HT1080 (cell line): ENCODE measurements at places on chromosomes 2 and 18.

DNA sequence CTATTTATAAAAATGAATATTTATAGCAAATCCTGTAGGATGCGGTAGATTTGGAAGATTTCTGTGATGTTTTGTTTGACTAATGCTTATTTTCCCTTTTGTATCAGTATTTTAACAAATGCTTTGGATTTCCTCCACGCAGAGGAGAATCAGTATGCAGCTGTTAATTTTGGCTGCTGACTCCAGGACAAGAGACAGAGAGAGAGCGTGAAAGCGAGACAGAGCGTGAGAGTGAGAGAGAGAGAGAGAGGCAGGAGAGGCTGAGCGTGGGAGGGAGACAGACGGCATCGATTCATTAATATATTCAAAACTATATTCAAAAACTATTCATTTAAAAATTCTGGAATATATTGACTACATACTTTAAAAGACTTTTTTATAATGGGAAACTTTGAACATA, 62.5 kb downstream of the RRM2 start:
- no peak for DNase-seq

DNA sequence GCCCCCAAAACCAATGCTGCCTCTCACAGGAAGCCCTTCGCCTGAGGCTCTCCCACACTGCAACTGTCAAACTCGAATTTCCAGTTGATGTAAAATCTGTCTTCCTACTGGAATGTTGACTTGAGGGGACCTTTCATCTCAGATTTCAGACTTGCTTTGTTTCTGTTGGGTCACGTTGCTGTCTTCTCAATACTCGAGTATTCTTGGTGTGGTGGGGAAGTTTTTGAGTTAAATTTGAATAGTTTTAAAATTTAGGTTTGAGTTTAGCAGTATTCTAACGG, 50.8 kb downstream of the AGAP1 start:
- no peak for DNase-seq

- DNase-seq: no peak
Measured at GRCh38 chr2:127654838-127655175, 8.9 kb downstream of the GPR17 start.

- peak; percentile 82 for DNase-seq
Measured at GRCh38 chr18:3526421-3527354, 76.7 kb downstream of the TGIF1 start.

DNA sequence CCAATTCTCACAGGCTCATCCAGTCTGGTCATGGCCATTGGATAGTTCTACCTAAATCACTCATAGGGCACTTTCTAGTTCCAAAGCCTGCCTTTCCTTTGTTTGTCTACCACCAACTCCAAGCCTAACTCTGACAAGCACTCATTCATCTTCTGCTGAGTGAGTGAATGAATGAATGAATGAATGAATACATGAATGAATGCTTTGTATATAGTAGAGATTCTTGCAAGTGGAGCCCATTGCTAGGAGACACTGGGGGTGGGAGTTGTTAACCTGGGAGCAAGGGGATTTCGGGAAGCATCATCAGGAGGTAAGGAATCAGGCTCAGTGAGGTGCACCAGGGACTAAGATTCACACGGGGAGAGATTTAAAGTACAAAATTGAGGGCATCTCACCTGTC, 3.3 kb upstream of the MOCOS start:
- no peak for DNase-seq

DNA sequence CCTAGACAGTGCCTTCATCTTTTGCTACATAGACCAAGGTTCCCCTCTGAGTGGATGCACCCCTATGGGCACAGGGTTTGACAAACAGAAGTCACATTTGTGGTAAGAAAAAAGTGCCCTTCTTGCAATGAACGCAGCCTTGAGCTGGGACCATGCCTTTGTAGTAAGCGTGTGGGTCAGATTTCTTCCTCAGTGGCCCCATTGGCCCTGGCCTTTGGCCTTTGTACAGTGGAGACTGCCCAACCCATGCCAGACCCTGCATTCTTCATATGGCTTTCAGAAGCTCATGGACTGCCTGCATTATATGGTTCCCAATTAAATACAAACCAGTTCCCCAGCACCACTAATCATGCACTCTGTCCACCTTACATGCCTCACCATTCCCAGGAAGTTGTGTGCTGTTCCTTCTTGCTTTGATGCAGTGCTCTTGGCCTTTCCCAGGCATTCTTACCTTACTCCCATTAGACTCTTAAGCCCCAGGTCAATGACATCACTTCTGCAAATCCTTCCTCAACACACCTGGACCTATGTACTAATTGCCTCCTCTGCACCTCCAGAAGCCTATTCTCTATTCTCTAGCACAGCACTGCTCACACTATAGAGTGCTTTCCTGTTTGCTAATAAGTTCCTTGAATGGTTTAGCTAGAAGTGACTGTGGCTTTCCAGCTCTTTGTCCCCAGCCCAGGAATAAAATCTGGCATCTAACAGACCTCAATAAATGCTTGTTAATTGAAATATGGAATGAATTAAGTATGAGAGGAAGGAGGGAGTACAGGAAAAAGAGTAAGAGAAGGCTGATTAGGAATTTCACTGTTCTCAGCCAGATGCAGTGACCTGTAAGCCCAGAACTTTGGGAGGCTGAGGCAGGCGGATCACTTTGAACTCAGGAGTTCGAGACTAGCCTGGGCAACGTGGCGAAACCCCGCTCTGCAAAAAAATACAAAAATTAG, 60.2 kb downstream of the TMEM247 start:
- no peak for DNase-seq

GRCh38 chr2:3208591-3208990, 169.0 kb downstream of the EIPR1 start:
- DNase-seq: no peak

GRCh38 chr2:67416136-67416535, 19.0 kb downstream of the ETAA1 start:
- DNase-seq: no peak

GRCh38 chr2:36369716-36370115, 14.1 kb downstream of the CRIM1 start:
- DNase-seq: no peak

- no peak for DNase-seq
Measured at GRCh38 chr2:64525317-64525613, 1.1 kb downstream of the AFTPH start.

DNA sequence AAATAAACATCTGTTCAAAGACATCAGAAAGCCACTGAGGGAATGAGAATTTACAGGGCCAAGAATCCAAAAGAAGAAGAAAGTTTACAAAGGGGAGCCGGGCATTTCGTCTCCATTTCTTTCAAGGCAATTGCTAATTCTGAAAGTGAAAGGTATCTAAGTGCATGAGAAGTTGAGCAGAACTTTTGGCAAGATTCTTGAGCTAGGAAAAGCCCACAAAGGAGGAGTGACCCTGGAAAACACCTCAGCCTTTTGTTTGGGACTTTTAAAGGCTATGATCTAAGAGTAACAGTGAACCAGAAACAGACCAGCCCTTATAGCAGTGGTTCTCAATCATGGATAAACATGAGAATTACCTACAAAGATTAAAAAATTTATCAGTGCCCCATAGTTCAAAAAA, 87.4 kb downstream of the MDH1 start:
- DNase-seq: no peak

DNA sequence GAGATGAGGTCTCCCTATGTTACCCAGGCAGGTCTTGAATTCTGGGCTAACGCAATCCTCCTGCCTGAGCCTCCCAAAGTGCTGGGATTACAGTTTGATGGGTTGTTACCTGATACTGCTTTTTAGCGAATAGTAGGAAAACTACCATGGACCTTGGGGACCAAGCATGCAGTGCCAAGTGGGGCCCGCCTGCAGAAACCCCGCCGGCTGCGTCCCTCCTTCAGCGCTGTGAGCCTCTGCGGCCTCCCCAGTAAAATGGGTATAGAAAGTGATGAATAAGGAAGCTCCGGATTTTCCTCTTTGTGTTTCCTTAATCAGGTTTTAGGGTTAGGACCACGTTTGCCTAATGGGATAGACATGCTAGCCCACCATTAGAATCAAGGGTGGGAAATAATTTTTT, 30.4 kb downstream of the RAMP1 start:
- DNase-seq: no peak

GRCh38 chr2:45220227-45220626, 211.0 kb upstream of the SIX2 start:
- peak; percentile 32 for DNase-seq

DNA sequence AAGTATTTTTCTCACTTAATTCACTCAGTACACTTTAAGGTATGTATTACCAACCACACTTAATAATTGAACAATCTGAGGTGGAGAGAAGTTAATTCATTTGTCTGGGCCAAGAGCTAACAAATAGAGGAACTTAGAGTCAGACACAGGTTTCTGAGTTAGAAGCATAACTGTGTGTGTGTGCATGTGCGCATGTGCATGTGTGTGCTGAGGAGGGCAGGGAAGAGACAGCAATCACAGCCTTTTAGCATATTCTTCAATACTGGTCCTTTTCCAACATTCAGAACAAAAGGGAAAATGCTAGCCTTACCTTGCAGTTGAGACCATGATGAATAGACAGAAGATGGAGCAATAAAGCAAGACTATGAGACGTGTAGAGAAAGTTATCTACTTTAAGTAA, 136.2 kb upstream of the ATP5MC3 start:
- DNase-seq: no peak

DNA sequence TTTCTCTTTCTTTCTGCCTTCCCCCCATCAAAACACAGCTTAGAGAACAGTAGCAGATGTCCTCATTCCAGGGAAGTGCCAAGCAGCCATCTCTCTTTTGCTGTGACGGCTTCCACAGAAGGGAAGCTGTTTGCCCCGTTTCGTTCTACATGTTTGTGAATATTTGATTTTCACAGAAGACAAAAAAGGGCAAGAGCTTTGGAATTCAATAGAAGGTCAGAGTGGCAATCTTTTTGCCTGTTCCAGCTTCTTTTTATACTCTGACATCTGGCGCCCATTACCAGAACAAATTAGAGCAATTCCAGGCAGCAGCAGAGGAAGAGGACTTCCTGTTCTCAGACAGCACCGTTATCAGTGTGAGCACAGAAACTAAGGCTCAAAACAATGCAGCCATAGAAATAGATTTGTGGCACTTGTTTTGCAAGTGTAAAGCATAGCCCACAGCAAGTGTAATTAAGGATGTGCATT, 79.0 kb upstream of the CDH19 start:
- DNase-seq: no peak

DNA sequence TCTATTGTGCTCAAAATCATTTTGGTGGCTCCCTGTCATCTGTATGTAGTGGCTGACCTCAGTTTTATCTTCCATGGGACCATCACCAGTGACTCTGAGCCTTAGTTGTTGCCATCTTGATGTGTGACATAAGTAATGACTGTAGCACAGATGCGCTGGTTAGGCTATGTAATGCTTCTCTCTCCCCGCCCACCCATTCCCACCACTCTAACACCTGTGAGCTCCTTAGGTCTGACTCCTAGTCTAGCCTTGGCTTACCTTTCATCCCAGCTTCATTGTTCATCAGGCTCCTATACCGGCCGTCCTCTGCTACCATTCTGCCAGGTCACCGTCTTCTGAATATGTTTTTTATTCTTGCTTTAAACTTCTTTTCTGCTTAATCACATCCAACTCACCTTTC, 17.2 kb downstream of the MYO1B start:
- peak; percentile 70 for DNase-seq

DNA sequence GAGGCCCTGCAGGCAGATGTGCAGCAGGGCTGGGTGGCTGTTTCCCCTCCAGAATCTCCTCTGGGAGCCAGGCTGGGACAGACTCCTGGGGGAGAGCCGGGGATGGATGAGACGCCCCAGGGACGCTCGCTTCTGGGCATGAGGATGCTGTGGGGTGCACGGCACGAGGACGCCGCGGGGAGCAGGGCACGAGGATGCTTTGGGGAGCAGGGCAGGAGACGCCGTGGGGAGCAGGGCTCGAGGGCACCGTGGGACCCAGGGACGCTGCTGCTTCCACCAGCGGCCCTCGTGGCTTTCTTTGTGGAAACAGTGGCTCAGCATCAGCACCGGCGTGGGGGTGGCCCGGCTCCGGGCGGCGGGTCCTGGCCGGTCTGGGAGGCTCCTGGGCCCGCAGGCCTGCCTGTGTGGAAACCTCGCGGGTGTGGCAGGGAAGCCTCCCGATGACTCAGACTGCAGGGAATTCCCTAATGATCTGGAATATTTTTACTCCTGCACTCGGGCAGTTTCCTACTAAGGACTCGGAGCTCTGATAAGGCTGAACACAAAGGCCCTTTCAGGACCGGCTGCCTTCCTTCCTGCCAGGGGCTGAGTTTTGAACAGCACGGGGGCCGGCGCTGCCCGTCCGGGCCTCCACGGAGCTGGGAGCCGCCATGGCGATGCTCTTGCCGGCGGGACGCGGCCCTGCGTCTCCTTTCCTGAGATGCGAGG, 62.6 kb downstream of the NFATC1 start:
- DNase-seq: peak; percentile 86

DNA sequence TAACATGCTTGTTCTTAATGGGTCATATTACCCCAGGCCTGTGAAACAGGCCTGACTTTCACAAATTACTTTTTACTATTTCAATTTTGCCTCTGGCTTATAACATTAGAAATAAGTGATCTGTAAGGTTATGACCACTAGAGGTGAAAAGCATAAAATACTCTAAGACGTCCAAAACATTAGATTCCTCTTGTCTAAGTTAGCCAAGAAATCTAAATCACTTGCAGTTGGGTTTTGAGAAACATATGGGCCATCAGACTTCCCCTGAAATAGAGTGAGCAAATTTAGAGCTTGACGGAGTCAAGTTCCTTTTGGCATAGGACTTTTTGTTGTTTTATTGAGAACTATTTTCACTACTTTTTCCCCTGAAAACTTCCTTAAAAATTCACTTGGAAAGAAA, 32.7 kb upstream of the RIT2 start:
- no peak for DNase-seq

DNA sequence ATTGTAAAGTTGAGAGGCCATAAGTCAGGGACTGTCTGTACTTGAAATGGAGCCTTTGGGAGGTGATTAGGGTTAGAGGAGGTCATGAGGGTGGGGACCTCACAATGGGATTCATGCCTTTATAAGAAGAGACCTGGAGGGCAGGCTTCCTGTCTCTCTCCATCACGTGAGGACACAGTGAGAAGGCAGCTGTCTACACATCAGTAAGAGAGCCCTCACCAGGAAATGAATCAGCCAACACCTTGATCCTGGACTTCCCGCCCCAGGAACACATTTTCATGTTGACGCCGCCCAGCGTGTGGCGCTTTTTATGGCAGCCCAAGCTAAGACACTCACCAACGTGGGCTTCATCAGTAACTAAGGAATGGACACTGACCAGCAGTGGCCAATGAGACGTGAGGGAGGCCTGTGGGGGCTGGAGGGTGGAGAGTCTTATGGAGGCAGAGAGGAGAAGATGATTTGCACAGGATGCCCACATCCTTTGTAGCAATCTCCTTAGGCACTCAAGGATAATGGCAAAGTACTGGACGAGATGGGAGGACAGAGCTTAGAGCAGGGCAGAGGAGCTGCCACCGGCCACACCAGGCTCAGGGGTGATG, 162.7 kb downstream of the EIPR1 start:
- DNase-seq: peak; percentile 54

DNA sequence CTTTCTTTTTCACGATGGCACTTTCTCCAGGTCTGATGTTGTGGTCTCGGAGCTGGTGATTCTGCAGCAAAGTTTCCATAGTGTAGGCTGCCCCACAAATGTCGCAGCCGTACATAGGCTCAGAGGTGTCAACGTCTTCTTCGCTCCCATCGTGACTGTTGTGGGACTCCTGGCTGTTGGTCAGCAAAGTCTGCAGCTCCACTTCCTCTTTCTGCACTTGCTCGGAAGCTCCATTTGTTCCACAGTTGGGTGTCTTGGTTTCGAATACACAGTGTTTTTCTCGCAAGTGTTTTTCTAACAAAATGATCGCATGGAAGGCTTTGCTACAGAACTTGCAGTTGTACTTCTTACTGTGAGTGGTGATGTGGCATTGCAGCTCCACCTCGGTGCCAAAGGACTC, 126.8 kb downstream of the ZNF521 start:
- DNase-seq: no peak
